Gastrocnemius medialis (tissue), 4 donors: ENCODE measurements at places on chromosomes 2 and 18. TPM values are rescaled to one million over a fixed set of nuclear protein-coding genes. Genes with fewer than 3 reads are reported as not detected.
A peak's percentile ranks its signal among the peaks of the same experiment; 100 is the strongest.

DNA sequence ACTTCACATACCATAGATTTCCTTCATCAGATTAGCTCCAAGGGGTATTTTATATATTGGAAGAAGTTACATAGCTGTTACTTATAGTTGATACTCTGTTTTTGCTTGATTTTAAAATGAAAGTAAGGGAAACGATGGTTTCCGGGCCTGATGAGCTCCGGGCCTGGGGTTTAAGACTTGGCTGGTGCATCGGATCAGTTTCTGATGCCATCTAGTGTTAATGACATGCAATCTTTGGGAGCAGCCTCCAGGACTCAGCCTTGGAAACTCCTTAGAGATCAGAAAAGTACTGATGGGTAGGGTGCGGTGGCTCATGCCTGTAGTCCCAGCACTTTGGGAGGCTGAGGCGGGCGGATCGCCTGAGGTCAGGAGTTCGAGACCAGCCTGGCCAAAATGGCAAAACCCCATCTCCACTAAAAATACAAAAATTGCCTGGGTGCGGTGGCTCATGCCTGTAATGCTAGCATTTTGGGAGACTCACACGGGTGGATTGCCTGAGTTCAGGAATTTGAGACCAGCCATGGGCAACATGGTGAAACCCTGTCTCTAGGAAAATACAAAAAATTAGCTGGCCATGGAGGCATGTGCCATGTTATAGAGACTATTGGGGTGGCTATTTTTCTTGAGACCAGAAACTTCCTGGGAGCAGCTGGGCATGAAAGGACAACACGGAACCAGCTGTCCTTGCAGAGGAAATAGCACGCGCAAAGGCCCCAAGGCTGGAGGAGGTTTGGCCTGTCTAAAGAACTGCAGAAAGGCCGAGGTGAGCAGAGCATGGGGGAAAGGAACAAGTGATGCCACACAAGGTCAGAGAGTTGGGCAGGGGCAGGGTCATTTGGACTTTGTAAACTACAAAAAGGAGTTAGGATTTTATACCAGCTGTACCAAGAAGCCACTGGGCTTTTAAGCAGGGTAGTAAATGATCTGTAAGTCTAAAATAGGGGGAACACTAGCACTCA lies 46.9 kb upstream of the CNOT11 start:
- H3K4me1 ChIP-seq = no peaks in the 10 kb centered on the region
- no peaks in the 10 kb centered on the region for H3K27me3 ChIP-seq
- H3K27ac ChIP-seq = no peak overlapping the region
- H3K4me3 ChIP-seq = peak overlapping the region; percentile 36
- peak; percentile 24 for DNase-seq

- no peak overlapping the region for H3K4me3 ChIP-seq
- no peaks in the 10 kb centered on the region for H3K4me1 ChIP-seq
- no peaks in the 10 kb centered on the region for H3K36me3 ChIP-seq
- H3K27me3 ChIP-seq = no peaks in the 10 kb centered on the region
Measured at GRCh38 chr2:240398661-240399267, 36.7 kb upstream of the GPC1 start.

DNA sequence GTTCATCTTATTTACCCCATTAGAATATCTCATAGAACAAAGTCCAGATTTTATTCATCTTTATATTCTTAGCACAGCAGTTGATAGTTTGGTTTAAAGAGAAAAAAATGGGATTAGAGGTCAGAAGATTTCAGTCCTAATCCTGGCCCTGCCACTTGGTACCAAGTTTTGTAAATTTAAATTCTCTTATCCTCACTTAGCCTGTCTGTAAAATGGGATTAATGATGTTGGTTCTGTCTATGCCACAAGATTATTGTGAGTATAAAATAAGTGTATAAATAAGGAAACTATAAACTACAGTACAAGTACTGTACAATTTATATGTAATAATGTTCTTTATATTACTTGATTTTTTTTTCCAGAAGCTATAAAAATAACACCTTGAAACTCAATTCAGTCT lies 17.1 kb upstream of the DRC1 start:
- no peak overlapping the region for H3K4me3 ChIP-seq
- DNase-seq = no peak
- no peaks in the 10 kb centered on the region for H3K4me1 ChIP-seq
- H3K27me3 ChIP-seq = no peaks in the 10 kb centered on the region
- H3K36me3 ChIP-seq = no peaks in the 10 kb centered on the region

The GCG gene
- total RNA-seq = not detected

The CNGA3 gene
- not detected for total RNA-seq
